ENCODE measurements at places on chromosomes 5 and 9.
A peak's percentile ranks its signal among the peaks of the same experiment; 100 is the strongest.

DNA sequence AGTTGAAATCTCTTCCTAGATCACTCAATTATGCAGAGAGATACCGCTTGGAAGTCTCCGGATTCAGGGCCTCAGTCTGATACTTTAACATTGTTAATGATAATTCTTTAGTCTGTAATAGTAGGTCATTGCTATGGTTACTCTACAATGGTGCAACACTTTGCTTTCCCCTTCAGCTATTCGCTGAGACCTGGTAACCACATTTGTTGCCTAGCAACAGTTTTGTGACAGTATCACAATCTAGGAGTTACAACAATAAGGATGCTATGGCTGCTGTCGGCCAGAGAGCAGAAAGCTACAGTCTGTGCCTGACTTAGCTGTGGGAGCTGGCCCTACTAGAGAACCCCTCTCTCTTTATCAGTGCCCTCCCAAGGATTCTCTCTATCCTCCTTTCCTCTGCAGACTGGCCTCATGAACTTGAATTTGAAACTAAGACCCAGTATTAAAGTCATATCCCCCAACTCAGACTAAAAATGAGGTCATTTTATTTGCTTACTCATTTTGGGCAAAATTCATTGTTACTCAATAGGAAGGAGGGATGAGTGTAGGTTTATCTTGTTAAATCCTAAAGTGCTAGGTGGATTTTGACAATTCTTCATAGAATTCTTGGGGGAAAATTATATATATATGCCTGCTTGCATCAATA lies 39.3 kb downstream of the NR2F1 start:
- no peak for DNase-seq

DNA sequence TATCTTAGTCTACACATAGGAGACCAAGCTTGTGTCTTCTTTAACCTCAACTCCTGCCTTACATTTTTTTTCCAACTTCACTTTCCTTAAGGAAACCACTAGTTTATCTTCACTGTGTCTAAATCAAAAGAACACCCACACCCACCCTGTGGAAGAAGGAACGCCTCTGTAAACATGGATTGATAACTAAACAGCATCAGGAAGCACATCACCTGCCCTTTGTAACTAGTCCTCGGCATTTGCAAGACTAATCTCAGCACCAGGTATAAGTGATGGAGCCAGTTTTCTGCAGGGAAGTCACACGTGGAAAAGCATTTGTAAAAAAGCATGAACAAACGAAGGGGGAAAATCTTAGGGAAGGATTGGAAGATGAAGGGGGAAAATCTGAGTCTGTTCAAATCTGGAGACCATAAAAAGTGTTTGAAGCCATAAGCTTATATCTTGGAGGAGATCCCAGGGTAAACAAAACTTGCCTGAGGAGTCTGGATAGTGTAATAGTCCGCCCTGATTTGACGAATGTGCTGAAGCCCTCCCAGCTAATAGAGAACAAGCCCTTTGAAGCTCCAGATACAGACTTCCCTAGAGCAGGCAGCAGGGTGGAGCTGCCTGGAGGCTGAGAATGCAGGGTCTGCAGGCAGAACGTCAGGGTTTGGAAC lies 117.3 kb upstream of the LHFPL2 start:
- DNase-seq = peak; percentile 52

DNA sequence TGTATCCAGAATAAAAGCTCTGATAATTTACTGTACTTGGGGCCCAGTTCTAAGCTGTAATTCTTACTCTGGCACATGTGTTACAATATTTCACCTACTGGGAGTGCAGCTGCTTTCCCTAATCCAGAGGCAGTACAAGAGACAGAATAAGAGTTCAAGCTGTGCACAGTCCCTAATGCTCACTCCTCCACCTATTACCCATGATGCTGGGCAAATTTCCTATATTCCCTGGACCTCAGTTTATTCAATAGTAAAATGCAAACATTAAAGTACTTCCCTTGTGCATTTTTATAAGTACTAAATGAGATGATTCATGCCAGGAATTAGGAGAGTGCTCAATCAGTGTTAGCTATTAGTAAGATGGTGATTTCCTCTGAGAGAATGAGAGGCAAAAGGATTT lies 28.0 kb upstream of the TAF11L2 start:
- no peak for DNase-seq

DNA sequence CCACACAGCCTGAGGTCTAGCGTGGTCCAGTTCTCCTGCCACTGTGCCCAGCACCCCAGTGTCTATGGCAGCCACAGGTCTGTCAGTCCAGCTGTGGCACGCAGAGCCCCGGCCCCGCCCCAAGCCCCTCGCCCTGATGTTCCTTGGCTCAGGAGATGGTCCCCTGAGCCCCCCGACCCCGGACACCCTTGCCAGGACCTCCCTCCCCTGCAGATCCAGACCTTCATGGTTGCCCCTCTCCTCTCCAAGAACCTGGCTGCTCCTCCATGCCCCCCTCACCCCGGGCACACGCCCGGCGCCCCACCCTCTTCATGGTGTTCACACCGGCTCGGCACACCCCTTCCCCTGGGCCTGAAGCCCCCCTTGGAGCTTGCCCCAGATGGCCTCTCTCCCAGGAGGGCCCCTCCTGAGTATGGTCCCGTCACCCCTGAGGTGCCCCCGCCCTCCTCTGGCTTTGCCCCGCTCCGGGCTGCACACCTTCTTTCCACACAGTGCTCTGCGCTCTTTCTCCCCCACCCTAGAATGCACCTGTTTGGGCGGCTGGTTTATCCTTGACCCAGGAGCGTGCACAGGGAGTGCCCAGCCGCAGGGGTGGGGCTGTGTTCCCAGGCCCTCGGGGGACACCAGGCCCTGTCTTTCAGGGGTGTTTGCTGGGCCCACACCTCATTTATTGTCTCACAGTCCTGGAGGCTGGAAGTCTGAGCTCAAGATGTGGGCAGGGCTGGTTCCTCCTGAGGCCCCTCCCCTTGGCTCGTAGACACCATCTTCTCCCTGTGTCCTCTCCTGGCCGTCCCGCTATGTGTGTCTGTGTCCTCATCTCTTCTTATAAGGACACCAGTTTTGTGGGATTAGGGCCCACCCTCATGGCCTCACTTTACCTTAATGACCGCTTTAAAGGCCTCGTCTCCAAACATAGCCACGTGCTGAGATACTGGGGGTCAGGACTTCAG lies 37.6 kb downstream of the KCNT1 start:
- no peak for DNase-seq

DNA sequence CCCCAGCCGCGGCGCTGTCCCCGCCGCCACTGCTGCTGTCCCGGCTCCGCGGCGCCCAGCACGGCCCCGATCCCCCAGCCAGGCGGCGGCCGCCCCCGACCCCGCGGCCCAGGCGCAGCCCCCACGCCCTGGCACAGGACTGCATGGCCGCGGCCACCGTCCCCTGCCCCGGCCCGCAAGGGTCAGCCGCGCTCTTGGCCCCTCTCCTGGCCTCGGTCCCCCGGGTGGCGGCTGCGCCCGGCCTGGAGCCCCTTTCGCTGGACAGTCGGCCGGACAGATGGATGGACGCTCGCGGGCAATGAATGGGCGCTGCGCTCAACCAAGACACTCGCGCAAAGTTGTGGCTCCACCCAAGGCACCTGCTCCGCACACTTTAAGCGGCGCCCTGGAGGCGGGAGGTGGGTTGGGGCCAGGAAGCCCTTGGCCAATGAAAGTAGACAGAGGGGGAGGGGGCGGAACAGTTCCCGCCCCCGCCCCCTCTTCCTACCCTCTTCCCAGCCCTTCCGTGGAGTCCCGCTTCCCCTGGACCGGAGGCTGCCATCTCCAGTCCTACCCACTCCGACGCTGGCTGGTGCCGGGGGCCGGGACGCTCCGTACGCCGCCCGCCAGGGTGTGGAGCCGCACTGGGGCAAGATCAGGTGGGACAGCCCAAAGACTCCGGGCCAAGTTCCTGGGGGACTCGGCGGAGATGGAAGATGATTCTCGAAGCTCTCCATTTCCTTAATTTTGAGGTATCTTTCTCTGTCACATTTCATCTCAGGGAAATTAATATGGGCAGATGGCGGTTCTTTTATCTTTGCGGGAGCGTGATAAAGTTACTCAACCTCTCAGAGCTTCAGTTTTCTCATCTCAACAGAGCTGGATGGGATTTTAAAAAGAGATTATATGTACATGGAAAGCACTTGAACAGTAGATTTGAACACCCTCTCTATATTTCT lies at the start of gene GLDC:
GLDC (minus strand) TSS at position 375 of the 938 bp plus-strand sequence; CDS start at position 145, 230 bp downstream.
- no peak for DNase-seq

DNA sequence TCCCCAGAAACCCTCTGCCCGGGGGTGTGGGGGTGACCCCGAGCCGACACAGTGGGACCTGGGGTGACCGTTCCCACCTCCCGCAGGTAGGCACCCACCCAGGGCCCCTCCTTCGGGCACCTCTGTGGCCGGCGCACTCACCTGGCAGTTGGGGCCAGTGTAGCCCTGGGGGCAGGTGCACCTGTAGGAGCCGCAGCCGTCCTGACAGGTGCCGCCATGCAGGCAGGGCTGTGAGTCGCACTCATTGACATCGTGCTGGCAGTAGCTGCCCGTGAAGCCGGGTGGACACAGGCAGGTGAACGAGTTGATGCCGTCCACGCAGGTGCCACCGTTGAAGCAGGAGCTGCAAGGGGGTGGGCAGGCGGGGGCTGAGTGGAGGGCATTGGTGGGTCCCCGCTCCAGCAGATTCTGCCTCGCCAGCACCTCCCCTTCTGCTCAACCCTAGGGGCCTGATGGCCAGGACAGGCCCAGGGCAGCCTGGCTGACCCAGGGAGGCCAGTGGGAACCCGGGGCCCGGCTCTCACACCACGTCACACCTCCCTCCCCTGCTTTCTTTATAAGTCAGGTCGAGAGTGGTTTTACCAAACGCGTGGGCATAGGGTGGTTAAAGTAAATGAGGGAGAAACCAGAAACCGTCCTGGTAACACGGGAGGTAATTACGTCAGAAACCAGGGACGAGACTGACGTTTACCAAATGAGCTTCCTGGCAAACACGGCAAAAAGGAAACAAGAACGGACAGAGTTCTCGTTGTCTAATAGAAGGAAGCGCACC lies 26.1 kb upstream of the SEC16A start:
- DNase-seq = no peak

DNA sequence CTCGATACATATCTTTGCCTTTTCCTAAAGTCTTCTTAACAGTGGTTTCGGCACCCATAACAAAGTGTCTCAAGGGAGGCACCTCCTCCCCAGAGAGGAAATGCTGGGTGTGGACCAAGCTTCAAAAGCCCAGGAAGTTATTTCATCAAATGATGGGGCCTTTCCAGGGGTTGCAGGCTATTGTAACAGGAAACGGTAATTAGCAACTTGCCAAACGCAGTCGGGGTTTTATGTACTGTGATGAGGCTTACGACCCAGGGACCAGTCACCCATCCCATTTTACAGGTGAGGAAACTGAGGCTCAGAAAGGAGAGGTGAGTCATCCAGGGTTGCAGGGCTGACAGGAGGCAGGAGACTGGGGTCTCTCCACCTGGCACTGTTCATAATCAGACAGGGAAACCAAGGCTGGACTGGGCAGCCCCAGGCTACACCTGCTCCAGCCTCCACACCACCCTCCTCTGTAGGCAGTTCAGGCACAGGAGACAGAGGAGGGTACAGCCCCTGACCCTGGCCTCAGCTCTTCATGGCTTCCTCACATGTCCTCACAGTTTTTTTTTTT lies 30.0 kb upstream of the SUSD3 start:
- DNase-seq = no peak

GRCh38 chr9:117204971-117205370 lies 209.9 kb downstream of the ASTN2 start:
- no peak for DNase-seq

- DNase-seq = no peak
These were observed 93.4 kb upstream of the IRX4 start for GRCh38 chr5:1975898-1976765.

DNA sequence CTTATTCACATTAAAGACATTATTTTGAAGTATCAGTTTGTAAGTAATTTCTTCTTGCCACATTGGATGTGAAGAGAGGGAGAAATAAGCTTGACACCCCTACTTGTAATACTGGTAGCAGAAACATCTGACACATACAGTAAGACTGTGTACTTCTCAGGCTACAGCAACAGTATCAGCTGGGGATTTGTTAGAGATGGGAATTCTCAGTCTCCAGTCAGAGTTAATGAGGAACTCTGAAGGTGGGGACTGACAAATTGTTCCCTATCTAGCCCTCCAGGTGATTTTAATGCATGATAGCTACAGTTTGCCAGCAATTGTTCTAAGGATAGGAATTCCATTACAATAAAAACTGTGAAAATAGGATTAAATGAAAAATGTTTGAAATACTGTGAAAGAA lies 524.8 kb downstream of the PRR16 start:
- DNase-seq = no peak

GRCh38 chr9:26311463-26311995 lies 581.1 kb downstream of the CAAP1 start:
- DNase-seq = no peak

DNA sequence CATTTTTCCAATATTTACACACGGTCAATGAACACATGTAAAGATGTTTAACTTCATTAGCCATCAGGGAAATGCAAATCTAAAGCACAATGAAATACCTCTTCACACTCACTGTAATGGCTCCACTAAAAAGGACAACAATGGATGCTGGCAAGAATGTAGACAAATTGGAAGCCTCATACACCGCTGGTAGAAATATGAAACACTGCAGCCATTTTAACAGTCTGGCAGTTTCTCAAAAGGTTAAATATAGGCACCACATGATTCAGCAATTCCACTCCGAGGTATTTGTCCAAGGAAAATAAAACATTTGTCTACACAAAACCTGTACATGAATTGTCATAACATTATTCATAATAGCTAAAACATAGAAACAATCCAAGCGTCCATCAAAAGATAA lies 20.0 kb downstream of the RNF145 start:
- no peak for DNase-seq

DNA sequence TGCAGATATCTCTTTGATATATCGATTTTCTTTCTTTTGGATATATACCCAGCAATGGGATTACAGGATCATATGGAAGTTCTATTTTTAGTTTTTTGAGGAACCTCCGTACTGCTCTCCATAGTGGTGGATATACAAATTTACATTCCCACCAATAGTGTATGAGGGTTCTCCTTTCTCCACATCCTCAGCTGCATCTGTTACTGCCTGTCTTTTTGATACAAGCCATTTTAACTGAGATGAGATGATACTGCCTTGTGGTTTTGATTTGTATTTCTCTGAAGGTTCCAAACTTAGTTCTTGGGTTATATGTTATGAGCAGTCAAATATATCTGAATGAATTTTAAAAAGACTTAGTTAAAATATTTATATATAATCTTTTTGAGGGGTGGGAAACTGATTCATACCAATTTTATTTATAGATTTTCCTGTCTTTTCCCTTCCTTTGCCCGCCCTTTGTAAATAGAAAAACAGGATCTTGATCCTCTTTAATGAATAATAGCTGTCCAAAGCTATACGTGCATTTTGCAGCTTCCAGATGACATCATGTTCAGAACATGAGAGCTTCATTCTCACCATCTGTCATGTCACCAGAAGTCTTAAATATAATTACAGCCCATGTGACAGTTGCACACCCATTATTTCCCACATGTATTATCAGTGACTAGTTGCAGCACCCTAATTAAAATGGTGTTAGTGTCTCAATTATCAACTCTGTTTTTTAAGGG lies 6.2 kb upstream of the ARHGEF28 start:
- DNase-seq = no peak

DNA sequence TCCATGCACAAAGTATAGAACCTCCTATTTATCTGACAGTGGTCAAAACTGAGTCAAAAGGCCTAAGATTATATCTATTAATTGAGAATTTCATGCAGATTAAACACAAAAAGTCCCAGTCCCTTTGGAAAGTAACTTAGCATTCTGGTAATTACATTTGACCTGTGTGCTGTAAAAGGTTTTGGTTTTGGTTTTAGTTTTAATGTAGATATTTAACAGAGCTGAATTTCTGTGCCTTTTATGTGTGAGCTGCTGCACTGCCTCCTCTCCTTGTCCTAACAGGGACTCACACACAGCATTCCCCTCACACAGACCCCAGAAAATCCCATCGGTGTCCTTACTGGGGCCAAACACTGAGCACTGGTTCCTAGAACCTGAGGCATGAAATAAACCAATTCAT lies 31.0 kb upstream of the FSD1L start:
- DNase-seq = no peak

Data from vagina (tissue), 2 donors.